ENCODE measurements at places on chromosomes 5 and 9.

- DNase-seq, result no peak
These were observed 4.9 kb downstream of the TPRN start for GRCh38 chr9:137195525-137196220.

GRCh38 chr5:90548069-90548593, 10.5 kb upstream of the ADGRV1 start:
- peak; percentile 18 for DNase-seq

GRCh38 chr5:104367978-104368377, 805.4 kb upstream of the NUDT12 start:
- no peak for DNase-seq

DNA sequence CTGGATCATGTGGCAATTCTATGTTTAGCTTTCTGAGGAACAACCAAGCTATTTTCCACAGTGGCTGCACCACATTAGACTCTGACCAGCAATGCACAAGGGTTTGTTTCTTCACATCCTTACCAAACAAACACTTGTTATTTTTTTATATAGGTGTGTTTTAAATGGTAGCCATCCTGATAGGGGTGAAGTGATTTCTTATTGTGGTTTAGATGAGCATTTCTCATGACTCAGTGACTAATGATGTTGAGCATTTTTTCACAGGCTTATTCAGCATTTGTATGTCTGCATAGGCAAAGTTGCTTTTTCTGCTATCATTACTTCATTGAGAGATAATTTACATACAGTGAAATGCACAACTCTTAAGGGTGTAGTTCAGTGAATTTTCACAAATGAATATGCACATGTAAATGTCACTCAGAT, 36.0 kb downstream of the ANKRD33B start:
- no peak for DNase-seq

GRCh38 chr9:127575875-127576778, 36.0 kb upstream of the STXBP1 start:
- no peak for DNase-seq

GRCh38 chr5:159100025-159100781, 487 bp upstream of the EBF1 start:
- peak; percentile 91 for DNase-seq

- DNase-seq, result no peak
These were observed 10.8 kb upstream of the C1QTNF3 start for GRCh38 chr5:34053571-34054399.

DNA sequence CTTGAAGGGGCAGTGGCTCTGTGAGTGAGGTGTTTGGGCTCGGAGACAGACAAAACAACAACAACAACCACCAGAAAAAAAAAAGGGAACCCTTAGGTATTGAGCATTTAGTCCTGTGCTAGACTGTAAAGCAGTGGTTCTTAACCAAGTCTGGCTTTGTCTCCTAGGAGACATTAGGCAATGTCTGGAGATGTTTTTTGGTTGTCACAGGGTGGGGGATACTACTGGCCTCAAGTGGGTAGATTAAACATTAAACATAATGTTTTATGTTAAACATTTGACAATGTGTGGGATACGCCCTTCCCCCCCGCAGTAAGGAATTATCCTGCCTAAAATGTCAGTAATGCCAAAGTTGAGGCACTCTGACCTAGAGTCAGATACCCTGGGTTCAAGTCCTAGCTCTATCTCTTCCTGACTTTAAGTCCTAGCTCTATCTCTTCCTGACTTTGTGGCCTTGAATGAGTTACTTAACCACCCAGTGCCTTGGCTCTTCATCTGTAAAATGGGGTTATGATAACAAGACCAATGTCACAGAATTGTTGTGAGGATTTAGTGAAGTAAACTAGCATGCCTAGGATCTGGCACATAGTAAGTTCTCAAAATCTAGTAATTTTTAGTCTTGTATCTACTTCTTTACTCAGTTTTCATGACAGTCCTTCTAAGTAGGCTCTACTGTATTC, 1.8 kb downstream of the TRIM32 start:
- DNase-seq, result no peak

DNA sequence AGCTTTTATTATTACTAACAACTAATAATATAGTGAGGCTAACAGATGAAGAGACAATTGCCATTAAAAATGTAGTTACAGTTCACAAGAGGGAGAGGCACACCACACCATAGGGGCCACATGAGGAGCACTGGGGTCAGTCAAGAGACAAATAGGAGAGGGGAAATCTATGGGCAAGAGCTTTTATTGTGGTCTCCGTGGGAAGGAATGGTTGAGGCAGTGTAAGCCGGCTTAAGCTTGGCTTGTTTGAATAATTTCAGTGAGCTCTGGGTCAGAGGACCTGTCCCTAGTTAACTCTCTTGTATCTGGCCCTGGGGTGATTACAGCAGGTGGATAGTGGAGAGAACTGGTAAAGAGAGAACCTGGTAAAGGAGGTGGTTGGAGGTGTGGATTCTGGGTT, 35.3 kb downstream of the OGN start:
- DNase-seq, result no peak

GRCh38 chr5:94908889-94909480, 290.5 kb downstream of the SLF1 start:
- peak; percentile 46 for DNase-seq

DNA sequence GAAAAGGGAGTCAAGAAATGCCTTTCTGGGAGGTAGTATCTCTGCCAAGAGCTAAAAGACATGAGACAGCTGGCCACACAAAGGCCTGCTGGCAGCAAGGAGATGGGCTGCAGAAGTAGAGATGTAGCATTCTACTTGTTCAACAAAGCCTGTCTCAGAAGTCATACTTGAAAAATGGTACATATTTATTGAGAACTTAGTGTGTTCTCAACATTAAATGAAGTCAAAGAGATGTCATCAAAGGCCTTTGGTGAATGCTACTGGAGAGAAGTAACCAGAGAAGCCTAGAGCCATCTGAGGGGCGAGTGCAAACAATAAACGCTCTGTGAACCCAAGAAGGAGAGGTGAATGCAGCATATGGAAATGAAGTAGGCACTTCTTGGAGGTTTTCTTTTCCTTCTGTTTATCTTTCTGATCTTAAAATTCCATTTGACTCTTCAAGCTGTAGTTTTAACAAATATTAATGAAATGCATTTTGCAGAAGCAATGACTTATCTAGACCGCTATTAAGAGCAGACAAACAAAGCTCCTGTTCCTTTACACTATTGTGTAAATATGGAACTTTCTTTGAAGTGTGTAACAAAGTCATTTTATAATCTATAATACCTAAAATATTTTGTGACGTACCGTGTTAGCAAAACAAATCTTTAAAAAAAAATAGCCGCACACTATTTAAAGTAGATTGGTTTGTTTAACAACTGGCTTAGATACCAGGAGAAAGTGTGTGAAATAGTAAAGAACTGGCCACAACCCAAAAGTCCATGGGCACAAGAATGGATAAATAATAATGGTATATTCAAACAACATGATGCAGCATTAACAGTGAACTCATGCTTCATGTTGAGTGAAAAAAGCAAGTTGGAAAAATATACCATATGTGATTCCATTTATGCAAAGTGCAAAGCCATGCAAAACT, 70.2 kb downstream of the ZNF608 start:
- no peak for DNase-seq

DNA sequence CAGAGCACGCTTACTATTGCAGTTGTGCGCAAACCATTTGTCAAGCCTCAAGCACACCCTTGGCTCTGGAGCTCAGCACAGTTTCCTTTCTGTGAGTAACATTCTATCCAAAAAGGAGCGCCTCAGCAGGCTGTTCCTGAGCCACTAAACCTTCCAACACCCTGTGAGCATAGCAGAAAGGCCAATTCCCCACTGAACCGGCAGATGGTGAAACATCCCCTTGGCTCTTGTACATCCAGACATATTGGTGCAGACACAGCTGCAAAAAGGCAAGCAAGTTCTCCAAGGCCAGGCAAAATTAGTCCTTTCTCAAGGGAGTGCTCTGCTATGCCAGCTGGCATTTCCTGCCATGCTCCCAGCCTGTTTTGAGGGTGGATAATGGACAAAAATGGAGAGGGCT, 44.1 kb upstream of the CEMIP2 start:
- DNase-seq, result peak; percentile 70

DNA sequence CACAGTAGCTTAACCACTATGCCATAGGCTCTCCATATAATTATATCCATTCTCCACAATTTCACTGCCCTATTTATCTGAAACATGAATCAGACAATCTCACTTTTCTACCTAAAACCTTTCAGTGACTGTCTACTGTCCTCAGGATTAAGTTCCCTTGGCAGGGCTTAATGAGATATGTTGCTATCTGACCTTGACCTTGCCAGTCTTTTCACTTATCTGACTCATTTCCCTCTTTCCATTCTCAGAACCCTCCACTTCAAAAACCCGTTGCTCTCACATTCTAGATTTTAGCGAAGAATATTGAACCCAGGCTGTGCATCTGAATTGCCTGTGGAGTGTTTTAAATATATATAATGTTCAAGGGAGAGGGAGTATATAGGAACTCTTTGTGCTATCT, 452.1 kb upstream of the MPDZ start:
- no peak for DNase-seq

DNA sequence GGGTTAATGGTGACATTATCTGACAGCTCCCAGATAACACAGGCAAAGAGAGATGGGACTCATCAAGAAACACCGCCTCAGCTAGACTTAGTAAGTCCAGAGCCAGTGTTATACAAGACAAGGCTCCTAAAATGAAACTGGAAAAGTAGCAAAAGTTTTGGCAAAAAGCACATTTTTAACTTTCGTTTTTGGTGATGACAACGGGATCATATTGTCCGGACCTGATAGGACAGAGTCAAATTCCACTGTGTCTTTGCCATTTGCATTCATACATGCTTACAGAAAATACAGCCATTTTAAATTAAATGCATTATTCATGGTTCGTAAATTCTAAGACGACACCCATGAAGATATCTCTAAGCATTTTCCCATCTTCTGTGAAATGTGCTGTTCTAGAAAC, 152.1 kb downstream of the CRB2 start:
- DNase-seq, result no peak

- no peak for DNase-seq
These were observed 65.4 kb downstream of the WDR41 start for GRCh38 chr5:77426670-77427069.

DNA sequence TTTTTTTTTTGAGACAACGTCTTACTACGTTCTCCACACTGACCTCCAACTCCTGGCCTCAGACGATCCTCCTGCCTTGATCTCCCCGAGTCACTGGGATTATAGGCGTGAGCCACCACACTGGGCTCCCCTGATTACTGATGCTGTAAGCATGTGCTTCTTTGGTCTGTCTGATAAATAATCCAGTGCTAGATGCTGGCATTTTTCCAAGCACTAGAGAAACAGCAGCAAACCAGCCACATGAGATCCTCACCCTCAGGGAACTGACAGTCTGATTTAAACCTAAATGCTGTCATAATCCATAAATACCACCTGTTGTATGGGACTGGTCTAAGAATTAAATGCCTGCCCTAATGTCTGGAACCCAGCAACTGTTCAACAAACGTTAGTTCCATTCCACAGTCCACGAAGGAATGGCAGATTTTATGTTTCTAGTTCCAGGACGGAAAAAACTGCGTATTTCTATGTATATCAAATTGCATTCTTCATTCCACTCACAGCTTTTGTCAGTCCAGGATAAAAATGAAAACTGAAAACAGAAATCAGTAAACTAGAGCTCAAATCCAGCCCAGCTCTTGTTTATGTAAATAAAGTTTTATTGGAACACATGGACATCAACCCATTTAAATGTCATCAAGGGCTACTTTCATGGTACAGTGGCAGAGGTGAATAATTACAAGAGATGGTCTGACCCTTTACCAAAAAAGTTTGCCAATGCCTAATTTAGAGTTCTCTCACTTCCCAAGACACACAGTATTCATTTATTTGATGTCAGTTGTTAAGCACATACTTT, 20.1 kb downstream of the SLC35D2 start:
- DNase-seq, result no peak

GRCh38 chr9:131630205-131630831, 85.0 kb downstream of the PRRT1B start:
- no peak for DNase-seq

DNA sequence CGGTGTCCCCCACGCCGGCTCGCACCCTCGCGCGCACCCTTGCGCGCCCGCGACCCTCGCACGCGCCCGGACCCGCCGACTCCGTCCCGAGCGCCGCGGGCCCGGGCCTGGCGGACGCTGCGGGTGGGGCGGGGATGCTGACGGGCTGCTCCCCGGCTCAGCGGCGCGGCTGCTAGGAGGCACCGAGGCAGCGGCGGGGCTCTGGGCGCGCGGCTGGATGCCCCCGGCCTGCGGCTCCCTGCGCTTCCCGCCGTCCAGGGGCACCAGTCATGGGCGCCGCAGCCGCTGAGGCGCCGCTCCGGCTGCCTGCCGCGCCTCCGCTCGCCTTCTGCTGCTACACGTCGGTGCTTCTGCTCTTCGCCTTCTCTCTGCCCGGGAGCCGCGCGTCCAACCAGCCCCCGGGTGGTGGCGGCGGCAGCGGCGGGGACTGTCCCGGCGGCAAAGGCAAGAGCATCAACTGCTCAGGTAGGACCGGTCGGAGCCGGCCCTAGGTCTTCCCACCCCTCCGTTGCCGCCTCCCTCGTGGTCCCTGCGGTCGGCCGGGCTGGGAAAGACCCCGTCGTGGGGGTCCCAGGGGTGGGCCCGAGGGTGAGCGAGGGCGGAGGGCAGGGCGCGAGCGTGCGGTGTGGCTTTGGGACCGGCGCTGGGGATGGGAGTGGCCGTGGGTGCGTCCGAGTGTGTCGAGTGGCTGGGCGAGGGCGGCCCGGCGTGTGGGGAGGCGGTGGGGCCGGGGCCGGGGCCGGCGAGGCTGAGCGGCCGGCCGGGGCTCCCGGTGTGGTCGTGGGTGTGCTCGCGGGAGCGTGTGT, 530 bp downstream of the TMEFF1 start:
- DNase-seq, result peak; percentile 58

DNA sequence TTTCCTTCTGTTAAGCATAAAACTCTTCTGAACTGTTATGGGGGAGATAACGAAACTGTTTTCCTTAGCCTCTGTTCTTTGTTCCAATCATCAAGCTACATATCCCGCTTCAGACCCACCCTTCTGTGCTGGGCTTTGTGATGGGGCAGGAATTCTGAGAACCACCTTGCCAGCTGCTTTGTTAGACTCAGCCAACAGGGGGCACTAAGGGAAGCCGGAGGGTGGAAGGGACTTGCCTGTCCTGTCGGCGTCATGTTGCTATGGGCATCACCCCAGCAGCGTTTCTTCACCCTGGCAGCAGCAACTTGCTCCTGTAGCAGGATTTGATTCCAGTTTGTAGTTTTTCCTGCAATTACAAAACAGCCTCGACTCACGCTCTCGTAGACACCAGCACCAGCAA, 169.1 kb downstream of the CAAP1 start:
- no peak for DNase-seq

DNA sequence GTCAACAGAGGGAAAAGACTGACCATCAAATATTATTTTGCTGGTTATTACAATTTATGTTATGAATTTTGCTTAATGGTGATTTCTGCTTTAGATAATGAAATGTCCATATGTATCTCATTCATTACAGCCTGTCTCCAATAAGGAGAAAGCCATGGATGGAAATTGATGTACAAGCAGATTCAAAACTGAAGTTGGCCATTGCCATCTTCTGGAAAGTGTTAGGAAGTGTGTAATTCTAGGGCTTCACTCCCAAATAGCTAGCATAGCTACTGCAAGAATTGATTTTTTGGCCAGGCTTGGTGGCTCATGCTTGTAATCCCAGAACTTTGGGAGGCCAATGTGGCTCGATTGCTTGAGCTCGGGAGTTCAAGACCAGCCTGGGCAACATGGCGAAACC, 45.8 kb downstream of the DYNC2I2 start:
- no peak for DNase-seq

Measured in midbrain (tissue), 1 donor.